ENCODE measurements at places on chromosomes 1 and 21. TPM values are rescaled to one million over a fixed set of nuclear protein-coding genes. Genes with fewer than 3 reads are reported as not detected.

DNA sequence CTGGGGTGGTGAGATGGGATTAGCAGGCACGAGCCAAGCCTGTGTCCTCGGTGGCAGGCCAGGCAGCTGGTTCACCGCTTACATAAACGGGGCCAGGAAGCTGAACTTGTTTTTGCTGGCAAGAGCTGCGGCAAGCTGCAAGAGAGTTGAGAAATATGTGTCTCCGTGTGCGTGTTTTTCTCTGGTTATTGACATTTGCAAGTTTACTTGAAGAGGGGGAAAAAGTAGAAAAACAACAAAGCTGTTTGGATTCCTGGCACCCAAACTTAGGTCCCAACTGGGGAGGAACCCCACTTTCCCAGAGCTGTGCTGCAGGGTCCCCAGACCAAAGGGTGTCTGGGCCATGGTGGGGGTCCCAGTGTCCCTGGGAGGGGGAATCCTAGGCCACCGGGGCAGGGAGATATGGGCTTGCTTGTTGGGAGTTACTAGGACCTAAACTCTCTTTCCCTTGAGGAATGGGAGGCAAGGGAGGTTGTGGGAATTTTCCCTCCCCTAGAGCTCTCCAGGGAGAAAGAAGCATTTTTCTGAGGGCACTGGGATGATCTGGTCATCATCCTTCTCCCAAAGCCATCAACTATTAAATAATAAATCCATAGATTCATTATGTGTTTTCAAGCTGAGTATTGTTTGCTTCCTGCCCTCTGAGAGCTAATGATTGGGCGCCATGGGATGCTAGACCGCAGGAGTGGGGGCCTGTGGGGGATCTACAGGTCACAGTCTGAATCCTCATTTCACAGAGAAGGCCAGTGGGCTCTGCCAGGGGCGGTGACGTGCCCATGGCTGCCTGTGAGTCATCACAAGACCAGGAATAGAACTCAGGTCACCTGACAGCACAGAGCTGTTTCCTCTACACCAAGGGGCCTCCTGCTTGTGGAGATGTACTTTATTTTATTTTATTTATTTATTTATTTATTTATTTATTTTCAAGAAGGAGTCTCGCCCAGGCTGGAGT is 14.8 kb downstream of the IL6R start:
- no peak for DNase-seq

DNA sequence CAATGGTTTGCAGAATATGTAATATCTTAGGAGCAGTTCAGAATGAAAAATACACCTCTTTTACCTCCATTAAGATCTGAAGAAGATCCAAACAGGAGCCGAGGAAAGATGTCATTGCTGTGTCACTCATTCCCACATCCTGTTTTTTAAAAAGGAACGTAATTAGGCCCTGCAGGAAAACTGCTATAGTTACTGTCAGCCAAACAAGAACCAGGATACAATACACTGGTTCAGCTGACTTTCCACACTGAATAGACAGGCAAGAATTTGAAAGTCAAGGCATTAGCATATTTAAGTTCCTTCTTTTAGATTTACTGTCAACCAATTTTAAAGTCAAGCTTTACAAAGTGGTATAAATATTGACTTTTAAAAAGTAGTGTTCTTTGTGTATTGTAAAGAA is 63.8 kb downstream of the IARS2 start:
- no peak for DNase-seq

DNA sequence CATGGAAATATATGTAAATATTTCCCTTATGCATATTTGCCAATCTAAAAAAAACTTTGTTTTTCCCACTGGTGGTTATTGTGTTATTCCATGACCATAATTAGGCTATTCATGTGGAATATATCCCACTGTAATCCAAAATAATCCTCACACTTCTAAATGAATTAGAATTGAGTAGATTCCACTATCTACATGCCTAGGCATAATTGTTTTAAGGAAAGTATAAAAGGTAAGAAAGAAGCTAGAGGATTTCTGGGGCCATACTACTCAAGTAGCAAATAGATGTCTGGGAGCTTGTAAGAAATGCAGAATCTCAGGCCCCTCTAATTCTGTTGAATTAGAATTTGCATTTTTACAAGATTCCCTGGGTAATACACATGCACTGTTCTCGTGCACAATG is 83.5 kb upstream of the RRP15 start:
- no peak for DNase-seq

DNA sequence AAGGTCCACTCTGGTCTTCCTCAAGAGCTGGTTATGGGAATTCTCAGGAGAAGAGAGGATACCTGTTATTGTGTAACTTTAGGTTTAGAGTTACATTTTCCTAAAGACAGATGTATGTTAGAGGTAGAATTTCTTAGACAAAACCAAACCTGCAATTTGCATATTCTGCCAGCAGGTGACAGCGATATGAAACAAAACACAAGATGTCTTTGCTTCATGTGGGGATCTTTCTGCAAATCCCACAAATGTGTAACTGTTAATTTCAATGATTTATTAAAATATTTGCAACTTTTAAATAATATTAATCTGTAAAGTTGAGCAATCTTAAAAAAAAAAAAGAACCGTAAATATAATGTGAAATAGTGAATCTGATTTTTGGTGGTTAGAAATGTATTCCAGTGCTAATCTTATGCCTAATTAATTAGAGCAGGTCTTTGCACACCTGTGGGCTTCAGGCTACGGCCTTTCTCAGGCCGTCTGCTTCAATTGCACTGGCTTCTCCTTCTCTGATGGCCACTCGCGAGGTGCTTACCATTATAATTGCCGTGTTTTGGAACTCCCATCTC is 33.4 kb downstream of the FAM78B start:
- DNase-seq = no peak

DNA sequence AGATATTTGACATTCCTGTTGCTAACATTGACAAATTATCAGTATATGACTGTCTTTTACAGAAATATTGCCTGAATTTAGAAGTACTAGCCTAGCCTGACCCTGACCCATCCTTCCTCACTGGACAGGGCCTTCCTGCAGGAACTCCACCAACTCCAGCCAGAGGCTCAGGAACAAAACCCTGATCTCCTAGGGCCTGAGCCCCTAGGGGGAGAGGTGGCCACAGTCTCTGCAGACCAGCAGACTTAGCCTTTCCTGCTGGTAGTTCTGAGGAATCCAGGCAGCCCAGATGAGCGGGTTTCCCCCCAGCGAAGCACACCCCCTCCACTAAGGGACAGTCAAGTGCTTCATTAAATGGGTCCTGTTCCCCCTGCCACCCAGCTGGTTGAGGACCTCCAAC is 44.3 kb upstream of the LRIF1 start:
- DNase-seq = no peak

- no peak for DNase-seq
These were observed 1528.0 kb downstream of the BRINP3 start for GRCh38 chr1:188949701-188950100.

GRCh38 chr1:203407296-203407695 is 56.4 kb upstream of the FMOD start:
- DNase-seq = no peak

- DNase-seq = no peak
These were observed 8.6 kb downstream of the PRKACB start for GRCh38 chr1:84152649-84153056.

Gene LEMD1
- polyA plus RNA-seq = 10.0 TPM

Gene HCN3
- 7.3 TPM for polyA plus RNA-seq

Gene MROH7
- 0.27 TPM for polyA plus RNA-seq

Gene ST6GALNAC3
- 4.9 TPM for polyA plus RNA-seq

Measured in H1 (cell line).